Fibroblast of skin of back (primary cell): ENCODE measurements at places on chromosomes 13 and 19.

GRCh38 chr13:72808917-72809500, 27.1 kb downstream of the PIBF1 start:
- DNase-seq: peak; percentile 22

DNA sequence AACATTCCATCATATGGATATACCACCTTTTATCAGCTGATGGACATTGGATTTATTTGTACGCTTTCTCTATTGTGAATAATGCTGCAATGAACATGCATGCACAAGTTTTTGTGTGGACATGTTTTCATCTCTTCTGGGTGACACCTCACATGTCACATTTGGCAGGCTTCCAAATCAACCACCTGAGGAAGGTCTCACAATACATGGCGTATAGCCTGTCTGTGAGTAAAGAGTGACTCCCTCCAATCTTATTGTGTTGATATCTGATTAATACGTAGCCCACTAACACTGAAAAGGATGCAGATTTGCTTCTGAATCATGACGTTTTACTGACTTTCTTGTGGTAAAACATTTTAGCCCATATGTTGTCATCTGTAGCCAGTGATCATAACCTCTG, 61.1 kb downstream of the SLC15A1 start:
- DNase-seq: no peak

- no peak for DNase-seq
Observed at GRCh38 chr13:48842316-48842715, 133.4 kb upstream of the FNDC3A start.

- DNase-seq: no peak
Observed at GRCh38 chr13:33271759-33272158, 13.8 kb downstream of the STARD13 start.

GRCh38 chr13:41520016-41520659, 62.8 kb downstream of the RGCC start:
- peak; percentile 6 for DNase-seq

GRCh38 chr13:66237411-66238062, 992.6 kb downstream of the PCDH9 start:
- no peak for DNase-seq

- no peak for DNase-seq
Observed at GRCh38 chr19:18741124-18742121, 49.7 kb downstream of the COMP start.

GRCh38 chr13:102441085-102441484, 39.2 kb upstream of the FGF14 start:
- no peak for DNase-seq

GRCh38 chr13:110462091-110462490, 99.4 kb downstream of the RAB20 start:
- no peak for DNase-seq

- peak; percentile 74 for DNase-seq
Observed at GRCh38 chr13:108895220-108895704, 265.9 kb downstream of the MYO16 start.

- DNase-seq: no peak
Observed at GRCh38 chr19:40442328-40443130, 1.6 kb downstream of the SERTAD3 start.

- DNase-seq: no peak
Observed at GRCh38 chr19:54319049-54319448, 6.1 kb upstream of the LILRA5 start.

- no peak for DNase-seq
Observed at GRCh38 chr19:48491793-48492123, 19.9 kb downstream of the LMTK3 start.

- DNase-seq: no peak
Observed at GRCh38 chr13:29562786-29563438, 32.6 kb downstream of the SLC7A1 start.

GRCh38 chr13:102935896-102936321, 90.1 kb downstream of the ERCC5 start:
- DNase-seq: no peak

DNA sequence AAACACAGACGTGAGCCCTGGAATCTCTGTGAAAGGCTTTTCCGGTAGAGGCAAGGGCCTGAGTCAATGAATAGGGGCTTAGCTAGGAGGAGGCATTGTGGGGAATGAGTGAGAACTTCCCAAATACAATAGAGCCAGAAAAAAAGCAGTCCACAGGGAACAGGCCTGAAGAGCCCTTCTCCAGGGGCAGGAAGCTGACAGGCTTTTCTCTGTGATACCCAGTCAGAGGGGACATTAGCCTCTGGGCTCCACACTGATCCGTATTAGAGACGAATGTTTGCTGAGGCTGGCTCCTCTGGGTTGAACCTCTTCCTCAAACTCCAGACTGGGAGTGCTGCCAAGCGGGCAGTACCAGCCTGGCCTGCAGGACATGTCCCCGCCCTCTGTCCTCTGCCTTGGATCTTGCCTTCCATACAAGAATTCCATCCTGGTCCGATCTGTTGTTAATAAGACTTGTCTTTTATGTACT, 2.3 kb downstream of the DHRS12 start:
- peak; percentile 28 for DNase-seq
